ENCODE measurements at places on chromosomes 2 and 18.

GRCh38 chr2:171407030-171407675 is 26.6 kb downstream of the METTL8 start:
- no peak for DNase-seq

DNA sequence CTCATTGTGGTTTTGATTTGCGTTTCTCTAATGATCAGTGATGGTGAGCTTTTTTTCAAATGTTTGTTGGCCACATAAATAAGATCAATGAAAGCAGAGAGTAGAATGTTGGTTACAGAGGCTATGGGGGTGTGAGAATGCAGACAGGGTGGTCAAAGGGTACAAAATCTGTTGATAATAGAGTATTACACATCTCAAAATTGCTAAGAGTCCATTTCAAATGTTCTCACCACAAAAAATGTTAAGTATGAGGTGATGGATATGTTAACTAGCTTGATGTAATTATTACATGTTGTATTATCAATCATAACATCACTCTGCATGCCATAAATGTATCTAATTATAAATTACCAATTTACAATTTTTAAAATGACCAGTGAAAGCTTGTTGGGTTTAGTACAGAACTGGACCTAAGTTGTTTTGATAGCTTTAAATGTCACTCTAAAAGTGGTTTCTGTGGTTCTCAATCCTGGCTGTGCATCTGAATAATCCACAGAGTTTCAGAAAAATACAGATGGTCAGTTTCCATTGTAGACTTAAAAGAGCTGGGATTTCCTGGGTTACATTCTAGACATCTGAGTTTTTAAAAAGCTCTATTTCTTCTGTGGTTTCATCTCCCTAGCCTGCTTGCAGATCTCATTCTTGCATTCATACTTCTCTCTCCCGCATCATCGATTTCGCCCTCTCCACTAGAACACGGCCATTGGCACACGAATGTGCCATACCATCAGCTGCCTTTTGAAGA is 286.0 kb upstream of the LYPD1 start:
- DNase-seq: no peak

GRCh38 chr18:36530676-36531405 is 233.3 kb downstream of the FHOD3 start:
- no peak for DNase-seq

GRCh38 chr2:204863336-204863735 is 318.1 kb downstream of the PARD3B start:
- no peak for DNase-seq
